Adipocyte (in vitro differentiated cells): ENCODE measurements at places on chromosomes 3 and 15.

DNA sequence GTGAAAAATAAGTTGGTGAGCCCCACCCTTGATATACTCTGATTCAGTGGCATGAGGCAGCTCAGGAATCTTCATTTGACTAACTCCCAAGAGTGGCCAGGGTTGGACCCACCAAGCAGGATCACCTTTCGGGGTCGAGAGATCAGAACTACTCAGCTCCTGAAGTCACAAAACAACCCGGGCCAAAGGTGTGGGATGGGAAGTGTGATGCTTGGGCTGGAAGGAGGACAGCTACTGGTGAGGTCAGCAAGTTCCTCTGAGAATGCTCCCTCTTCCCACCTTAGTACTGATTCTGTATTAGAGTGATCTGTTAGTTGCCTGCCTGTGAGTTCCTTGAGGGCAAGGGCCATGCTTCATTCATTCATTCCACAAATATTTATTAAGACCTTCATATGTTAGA lies 15.1 kb downstream of the ESYT3 start:
- no peak for DNase-seq

- DNase-seq: no peak
Observed at GRCh38 chr3:60979461-60980341, 271.6 kb downstream of the FHIT start.

- no peak for DNase-seq
Observed at GRCh38 chr3:150216866-150217600, 191.1 kb upstream of the TSC22D2 start.

DNA sequence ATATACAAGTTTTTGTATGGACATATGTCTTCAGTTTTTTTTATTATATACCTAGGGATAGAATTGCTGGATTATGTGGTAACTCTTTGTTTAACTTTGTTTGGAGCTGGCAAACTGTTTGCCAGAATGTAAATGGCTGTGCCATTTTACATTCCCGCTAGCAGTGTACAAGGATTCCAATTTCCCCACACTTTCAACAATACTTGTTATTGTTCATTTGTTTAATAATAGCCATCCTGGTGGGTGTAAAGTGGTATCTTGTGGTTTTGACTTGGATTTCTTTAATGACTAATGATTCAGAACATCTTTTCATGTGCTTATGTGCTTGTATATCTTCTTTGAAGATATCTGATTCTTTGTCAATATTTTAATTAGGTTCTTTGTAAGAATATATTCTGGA lies 64.4 kb downstream of the ZNF609 start:
- no peak for DNase-seq

DNA sequence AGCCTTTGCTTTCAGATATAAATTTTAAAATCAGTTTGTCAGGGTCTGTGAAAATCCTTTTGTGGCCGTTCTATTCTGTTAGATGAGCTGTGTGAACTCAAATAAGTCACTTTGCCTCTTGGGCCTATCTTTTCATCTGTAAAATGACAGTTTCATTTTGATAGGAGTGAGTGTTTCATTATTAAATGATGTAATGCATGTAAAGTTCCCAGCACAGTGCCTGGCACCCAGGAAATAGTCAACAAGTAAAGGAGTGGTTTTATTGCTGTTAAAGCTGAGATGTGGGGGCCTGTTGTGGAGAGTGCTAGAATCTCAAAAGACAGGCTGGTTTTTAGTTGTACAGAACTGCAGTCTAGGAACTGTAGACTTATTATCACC lies 394.5 kb upstream of the CFAP20DC start:
- no peak for DNase-seq

DNA sequence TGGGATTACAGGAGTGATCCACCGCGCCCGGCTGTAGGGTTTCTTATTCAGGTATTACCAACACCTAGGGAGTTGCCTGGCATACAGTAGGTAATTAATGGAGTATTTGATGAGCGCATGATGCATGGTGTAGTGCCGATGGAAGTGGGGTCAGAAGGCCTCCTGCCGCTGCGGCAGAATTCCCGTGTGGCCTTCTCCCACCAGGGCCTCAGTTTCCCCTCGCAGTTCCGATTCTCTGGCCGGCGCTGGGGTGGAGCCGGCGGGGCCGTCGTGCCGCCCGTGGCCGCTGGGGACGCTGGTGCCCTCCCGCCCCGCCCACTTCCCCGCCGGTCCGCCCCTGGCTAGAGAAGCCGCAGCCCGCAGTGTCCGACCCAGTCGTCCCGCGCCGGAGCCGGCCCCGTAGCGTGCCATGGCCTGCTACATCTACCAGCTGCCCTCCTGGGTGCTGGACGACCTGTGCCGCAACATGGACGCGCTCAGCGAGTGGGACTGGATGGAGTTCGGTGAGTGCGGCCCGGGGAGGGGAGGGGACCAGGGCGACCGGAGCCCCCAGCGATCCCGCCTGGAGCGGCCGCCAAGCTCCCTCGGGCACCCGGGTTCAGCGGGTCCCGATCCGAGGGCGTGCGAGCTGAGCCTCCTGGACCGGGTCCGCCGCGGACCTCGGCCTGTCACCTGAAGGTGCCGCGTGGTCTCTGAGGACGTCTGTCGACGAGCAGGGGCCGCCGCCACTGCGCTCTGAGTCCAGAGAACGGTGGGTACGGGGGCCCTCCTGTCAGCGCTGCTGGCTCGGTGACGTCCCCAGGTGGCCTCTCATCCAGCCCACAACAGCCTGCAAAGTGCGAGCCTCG lies at the start of gene IRAK2:
IRAK2 (plus strand) TSS at position 374 of the 848 bp plus-strand sequence; CDS start at position 410, 36 bp downstream.
- DNase-seq: peak; percentile 91

- no peak for DNase-seq
Observed at GRCh38 chr3:193446965-193447602, 68.5 kb upstream of the ATP13A5 start.

DNA sequence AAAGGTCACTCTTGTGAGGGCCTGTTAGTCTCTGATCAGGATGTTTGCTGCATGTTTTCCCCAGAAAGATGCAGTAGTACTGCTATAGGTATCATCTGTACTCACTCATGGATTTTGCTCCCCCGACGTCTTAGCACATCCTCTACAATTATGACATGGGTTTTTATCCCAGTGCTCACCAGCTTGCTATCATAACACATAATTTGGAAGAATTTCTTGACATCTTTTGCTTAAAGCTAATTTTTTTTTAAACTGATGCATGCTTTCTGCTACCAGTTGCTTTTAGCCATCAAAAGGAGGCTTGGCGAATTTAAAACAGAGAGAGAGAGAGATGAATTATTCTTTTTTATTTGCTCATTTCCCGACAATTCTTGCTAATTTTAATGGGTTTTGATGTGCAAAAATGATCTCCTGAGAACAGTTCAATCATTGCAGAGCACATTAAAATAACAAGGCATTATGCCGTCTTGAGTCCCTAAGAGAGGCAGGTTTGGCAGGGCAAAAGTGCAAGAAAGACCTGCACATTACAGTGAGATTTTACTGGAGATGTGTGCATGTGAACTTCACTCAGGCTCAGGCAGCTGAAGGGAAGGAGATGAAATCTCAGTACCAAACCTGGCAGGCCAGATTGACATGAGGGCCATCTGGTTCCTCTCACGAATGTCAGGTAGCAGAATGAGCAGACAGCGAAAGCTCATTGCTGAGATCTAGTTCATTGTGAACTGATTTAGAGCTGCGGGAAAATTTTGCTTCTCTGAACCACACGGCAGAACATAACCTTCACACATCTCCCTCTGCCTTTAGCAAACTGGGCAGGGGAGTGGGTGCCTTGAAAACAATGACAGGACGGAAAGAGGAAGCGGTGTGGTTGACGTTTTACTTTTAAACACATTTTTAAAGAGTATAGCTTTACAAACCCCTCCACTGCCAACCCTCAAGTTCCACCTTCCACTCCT lies 25.9 kb upstream of the GOLGA8B start:
- no peak for DNase-seq

- DNase-seq: no peak
Observed at GRCh38 chr3:71303627-71304200, 279.8 kb downstream of the FOXP1 start.

DNA sequence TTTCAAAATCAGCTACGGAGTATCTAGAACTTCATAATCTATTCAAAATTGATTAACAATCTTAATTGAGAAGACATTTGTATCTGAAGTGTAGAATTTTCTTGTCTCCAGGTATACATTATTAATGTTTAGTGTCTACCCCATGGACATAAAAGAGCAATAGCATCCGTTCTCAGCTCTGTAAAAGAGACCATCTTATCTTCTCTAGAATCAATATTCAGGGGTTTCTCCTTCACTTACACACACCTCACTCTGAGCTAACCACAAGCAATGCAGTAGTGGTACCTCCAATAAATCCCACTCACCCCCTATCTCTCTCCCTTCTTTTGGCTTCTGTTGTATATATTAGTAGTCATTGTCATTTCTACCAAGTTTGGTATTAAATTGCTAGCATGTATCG lies 16.2 kb downstream of the MBNL1 start:
- DNase-seq: no peak

- DNase-seq: no peak
Observed at GRCh38 chr15:40613080-40613479, 19.0 kb downstream of the KNL1 start.

- no peak for DNase-seq
Observed at GRCh38 chr15:50055750-50056157, 63.3 kb downstream of the ATP8B4 start.

DNA sequence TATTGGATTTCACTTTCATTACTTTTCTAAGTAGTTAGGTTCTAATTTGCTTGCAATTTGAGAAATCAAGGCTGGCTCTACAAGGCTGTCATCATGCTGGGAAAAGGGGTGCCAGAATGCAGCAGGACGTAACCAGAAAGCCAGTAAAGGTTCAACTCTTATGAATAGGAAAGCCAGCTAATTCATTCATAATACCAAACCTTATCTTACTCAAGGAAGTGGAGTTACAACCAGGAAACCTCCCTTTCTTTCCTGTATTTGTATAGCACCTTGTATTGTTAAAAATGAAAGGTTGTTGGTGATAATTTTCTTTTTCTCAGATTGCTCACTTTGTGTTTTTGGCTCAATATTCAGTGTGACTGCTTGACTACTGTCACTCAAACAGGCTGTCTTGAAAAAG lies 109.4 kb downstream of the FILIP1L start:
- DNase-seq: no peak

DNA sequence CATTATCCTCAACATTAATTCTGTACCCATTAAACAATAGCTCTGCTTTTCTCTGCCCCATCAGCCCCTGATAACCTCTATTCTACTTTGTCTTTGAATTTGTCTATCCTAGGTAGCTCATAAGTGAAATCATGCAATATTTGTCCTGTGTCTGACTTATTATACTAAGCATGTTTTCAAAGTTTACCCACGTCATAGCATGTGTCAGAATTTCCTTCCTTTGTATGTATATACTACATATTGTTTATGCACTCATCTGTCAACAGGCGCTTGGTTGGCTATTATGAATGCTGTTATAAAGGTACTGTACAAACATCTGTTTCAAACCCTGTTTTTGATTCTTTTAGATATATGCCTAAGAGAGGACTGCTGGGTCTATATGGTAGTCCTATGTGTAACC lies 18.2 kb downstream of the CSNK1G1 start:
- no peak for DNase-seq

DNA sequence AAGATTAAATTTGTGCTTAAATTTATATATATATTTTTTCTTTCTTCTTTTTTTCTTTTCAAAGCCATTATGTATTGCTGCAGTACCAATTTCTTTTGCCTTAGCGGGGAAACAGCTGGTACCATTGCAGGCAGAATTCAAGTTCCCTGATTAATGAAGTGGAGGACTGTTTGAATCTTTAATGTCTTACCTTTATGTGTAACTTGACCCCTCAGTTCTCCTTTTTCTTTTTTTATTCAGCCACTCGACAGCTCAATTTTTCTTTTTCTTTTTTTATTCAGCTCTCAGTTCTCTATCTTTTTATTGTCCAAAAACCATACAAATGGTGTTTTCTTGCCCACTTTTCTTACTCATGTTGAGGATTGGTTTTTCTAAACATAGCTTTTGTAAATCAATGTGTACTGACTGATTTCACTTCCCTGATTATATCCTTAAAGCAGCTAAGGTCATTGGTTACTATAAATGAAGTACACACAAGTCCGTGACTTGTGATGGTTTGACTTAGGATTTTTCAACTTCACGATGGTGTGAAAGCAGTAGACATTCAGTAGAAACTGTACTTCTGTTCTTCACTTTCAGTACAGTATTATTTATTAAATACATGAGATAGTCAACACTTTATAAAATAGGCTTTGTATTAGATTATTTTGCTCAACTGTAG lies 22.8 kb downstream of the ATP2C1 start:
- DNase-seq: no peak

GRCh38 chr15:24862726-24863521 lies 91.9 kb upstream of the SNRPN start:
- no peak for DNase-seq

- DNase-seq: no peak
Observed at GRCh38 chr3:61594144-61594963, 33.0 kb downstream of the PTPRG start.

- DNase-seq: peak; percentile 56
Observed at GRCh38 chr3:5165698-5166097, 21.8 kb upstream of the EDEM1 start.

- no peak for DNase-seq
Observed at GRCh38 chr3:172581757-172582166, 58.5 kb upstream of the TNFSF10 start.

DNA sequence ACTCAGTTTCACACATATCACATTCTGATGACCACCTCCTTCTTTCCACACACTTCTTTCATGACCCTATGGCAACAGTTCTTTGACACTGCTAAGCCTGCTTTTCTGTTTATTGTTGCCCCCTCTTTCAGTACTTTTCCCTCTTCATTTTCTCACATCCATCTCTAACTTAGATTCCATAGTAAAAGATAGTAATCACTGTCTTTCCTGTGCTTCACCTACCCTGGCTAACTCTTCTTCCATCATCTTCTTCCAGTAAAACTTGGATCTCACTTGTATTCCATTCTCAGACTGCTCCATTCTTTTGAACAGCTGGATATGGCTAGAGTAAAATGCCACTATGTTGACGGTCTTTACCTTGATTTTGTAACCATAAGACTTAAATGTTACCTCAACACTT lies 632.6 kb upstream of the TGFBR2 start:
- no peak for DNase-seq

DNA sequence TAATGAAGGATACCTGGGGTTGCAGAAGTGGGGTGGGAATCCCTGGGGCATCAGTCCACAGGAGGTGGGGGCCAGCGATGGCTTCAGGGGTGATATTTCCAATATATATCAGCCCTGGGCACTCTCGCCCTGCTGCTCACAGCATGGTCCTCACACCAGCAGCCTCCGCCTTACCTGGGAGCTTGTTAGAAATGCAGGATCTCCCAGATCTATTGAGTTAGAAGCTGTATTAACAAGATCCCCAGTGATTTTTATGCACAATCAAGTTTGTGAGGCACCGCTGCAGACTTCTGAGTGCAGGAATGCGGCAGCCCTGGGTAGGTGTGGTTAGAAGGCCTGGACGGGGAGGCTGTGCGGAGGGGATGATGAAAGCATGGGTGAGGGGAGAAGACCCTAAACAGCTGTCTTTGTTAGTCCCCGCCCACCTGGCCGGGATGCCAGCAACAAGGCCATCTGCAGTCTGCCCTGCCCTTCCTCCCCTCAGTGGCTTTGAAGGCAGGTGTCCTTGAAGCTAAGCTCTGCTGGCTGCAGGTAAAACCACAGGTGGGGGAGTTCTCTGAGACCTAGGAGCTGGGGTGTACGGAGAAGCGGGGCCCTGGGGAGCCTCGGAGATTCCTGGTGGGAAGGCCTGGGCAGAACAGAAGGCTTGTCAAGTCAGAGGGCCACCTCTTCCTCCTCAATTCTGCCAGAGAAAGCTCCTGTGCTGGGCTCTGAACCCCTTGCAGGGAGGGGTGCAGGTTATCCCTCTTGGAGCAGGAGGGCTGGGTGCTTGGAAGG lies 11.4 kb downstream of the FAM107A start:
- no peak for DNase-seq

- peak; percentile 94 for DNase-seq
Observed at GRCh38 chr3:109927161-109927560, 589.8 kb upstream of the DPPA4 start.
